Upper lobe of right lung (tissue), 1 donor: ENCODE measurements at places on chromosomes 12 and 14.

- no peak for DNase-seq
These were observed 30.2 kb downstream of the PEX5 start for GRCh38 chr12:7219599-7220243.

- DNase-seq: no peak
These were observed 114.0 kb downstream of the BEGAIN start for GRCh38 chr14:100473249-100473648.

DNA sequence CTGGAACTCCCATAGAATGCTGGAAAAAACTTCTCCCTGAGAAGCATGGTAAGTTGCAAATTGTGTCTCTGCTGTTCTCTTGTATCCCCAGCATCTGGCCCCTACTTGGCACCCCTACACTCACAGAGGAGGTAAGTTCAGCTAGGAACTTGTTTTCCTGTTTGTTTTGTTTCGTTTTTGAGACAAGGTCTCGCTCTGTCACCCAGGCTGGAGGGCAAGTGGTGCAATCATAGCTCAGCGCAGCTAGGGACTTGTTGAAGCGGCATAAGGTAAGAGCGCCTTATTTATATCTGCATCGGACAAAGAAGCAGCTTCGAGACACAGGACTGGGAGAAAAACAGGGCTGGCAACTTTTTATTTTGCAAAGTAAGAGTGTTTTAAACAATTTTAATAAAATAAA lies 18.5 kb upstream of the ANO2 start:
- no peak for DNase-seq

- DNase-seq: no peak
These were observed 153.8 kb downstream of the SLC35F4 start for GRCh38 chr14:57712102-57712501.

DNA sequence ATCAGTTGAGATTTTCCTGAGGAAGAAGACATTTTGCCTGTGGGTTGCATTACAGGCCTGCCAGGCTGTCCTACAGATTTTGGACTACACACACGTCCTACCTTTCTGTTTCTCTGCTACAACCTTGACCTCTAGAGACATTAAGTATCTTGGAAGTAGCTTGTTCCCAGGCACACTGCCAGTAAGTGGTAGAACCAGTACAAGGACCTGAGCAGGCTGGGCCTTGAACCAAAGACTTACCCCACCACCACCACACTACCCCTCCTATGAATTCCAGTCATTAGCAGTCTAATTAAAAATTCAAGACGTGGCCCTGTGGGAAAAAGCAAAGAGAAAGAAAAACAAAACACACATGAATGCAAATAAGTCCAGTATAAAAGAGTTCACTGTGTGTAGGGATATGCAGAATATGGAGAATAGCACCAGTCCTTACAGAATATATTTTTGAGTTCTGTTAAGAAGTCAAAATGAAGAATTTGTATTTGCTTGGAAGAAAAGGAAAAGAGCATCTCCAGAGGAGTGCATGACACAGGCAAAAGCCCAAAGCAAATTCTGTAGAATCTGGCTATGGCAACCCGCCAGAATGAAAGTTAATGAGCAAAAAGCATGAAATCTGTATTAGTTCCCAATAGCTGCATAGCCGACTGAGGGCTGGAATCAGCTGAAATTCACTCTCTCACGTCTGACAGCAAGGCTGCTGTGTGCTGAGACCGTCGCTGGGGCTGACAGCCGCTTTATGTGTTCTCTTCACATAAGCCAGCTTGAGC lies 74.3 kb upstream of the ST8SIA1 start:
- no peak for DNase-seq

DNA sequence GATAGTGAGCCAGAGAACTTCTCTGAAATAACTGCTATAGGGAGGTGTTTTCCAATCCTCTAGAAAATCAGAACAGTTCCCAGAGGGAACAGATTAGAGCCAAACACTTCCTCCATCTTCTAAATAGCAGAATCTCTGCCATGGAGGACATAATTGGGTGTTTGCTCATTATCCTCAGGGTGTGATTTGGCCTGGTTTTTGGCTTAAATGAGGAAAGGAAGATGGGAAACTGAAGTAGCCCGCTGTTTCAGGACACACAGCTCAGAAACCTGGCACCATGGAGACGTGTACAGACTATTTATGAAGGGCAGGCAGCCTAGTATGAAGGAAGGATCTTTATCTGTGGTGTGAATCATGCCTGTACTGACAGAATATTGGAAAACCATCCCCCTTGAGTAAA lies 231.7 kb upstream of the PRKD1 start:
- DNase-seq: no peak

DNA sequence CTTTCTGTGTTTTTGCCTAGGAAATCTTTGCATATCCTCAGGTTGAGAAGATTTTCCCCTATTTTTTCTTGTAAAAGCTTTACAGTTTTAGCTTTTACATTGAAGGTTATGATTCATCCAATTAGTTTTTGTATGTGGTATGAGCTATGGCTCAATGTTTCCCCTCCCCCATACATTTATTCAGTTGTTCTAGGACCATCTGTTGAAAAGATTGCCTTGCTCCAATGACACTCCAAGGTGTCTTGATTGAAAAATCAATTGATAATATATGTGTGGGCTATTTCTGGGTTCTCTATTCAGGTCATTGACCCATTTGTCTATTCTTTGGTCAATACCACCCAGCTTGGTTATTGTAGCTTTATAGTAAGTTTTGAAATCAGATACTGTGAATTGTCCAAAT lies 42.6 kb downstream of the LRTM2 start:
- DNase-seq: no peak

- no peak for DNase-seq
These were observed 12.9 kb downstream of the BRAP start for GRCh38 chr12:111672822-111673381.

- no peak for DNase-seq
These were observed 103.1 kb downstream of the RFLNA start for GRCh38 chr12:124397807-124398577.

DNA sequence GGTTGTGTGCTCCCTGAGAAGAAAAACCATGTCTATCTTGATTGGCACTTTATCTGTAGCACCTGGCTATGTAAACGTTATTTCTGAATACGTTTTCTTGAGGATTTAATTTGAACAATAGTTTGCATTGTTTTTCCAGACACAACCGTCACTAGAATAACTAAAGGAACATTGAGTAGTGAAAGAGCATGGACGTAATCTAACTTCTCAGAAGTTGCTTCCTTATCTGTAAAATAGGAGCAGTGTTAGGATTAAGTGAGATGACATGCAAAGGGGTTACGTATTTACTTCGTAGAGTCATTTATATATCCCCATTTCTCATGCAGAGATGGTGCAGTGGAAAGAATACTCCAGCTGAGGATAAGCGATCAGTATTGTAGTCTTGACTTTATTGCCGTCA lies 8.1 kb downstream of the AEBP2 start:
- no peak for DNase-seq

- no peak for DNase-seq
These were observed 131.8 kb downstream of the NEDD1 start for GRCh38 chr12:97038834-97039233.

- DNase-seq: no peak
These were observed 33.2 kb upstream of the VRK1 start for GRCh38 chr14:96764012-96764411.

GRCh38 chr14:35416108-35416750 lies 11.7 kb upstream of the NFKBIA start:
- DNase-seq: no peak

GRCh38 chr14:54695196-54695595 lies 128.3 kb downstream of the SAMD4A start:
- DNase-seq: no peak

DNA sequence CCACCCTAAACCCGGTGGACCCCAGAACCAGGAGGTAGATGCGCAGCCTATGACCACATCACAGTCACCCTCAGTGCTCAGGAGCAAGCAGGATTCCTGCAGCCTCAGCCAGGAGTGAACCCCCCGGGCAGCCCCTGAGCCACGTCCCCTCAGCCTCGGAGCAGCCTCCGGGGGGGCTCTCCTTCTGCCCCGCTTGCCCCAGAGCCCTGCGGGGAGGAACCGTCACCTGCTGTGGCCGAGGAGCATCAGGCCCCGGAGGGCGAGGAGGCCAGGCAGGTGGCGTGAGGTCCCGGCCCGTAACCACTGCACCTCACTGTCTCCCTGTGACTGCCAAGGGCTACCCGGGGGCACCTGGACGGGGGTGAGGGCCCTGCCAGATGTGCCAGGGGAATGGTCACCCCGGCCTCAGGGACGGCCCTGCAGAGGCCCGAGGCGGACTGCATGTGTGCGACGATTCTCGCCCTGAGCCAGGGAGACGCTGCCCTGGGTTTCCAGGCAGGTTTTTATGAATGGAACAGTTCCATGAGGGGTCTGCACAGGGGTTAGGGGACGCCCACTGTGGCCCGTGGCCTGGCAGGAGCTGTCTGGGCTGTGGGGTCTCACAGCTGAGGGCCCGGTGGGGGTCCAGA lies 58.6 kb downstream of the FBRSL1 start:
- no peak for DNase-seq

- no peak for DNase-seq
These were observed 2.1 kb downstream of the WASHC4 start for GRCh38 chr12:105109465-105110212.

DNA sequence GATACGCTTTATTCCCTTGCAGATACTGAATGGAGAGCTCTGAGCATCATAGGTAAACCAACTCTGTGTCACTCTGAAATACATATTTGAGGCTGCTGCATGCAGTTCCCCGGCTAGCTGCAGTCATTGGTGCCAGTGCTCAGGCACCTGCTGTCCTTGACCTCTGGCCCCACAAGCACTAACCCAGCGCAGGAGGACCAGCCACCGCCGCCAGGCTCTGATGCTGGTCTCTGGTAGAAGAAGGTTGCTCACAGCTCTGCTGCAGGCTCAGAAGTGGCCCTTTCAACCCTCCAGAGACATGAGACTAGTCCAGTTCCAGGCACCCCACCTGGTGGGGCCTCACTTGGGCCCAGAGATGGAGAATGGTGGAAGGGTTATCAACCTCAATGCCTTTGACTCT lies 34.5 kb upstream of the PTPRB start:
- no peak for DNase-seq

DNA sequence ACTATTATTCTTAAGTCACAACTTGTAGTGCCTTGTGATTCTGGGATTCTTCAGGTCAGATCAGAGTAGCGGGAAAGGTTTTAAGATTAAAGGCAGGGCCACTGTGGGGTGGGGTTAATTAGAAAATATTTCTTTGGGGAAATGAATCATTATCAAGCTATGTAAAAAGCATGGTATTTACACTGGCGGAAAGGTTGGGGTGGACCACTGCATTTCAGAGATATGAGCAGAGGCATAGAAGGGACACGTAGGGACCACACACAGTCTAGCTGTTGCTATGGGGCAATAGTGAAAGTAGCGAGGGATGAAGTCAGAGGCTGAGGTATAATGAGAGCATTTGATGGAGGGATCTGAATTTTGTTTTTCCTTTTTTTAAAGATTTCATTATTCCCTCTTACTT lies 31.7 kb upstream of the KCNH3 start:
- DNase-seq: no peak

GRCh38 chr12:57842342-57843294 lies 3.9 kb downstream of the CTDSP2 start:
- no peak for DNase-seq

GRCh38 chr14:75757644-75758402 lies 96.8 kb downstream of the TTLL5 start:
- no peak for DNase-seq

DNA sequence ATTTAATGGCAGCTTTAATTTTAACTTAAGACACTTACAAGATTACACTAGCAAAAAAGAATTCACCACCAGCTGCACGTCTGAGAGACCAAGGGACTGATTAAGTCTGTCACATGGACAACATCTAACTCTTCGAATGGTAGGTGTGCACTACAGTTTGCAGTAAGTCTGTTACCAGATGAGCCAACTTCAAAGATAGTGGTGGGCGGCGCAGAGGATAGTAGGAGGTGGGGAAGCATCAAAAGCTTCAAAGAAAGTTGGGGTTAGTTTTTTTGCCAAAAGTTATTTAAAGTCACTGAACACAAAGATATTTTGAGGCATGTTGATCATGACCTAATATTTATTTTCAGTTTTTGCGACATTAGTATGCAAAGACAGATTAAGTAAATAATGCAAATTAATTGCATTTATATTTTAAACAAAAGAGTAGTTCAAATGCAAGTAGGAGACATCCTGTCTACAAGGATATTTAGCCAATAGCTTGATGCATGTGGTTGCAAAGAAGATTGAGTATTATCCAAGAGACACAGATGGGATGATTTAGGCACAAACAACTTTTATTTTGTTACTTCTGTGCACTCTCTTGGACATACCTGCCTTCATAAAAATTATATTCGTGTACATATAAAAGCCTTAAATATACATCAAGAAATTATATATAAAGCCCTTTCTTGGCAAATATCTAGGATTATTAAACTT lies 327.7 kb downstream of the BMP4 start:
- no peak for DNase-seq

DNA sequence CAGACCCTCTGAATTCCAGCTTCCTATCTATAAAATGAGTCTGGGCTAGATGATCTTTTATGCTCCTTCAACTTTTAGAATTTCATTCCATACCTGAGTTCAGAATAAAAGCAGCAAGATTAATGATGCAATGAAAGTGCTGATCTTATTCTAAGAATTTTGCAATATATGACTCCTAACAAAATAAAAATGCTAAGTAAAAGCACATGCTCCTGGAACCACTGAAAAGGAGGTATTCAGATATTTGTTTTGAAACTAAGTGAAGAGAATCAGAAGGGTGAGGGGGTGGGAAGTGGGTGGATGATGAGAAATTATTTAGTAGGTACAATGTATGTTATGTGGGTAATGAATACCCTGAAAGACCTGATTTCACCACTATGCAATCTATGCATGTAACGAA lies 216.6 kb downstream of the PTPRO start:
- no peak for DNase-seq
